ENCODE measurements at places on chromosomes 1 and 21. TPM values are rescaled to one million over a fixed set of nuclear protein-coding genes. Genes with fewer than 3 reads are reported as not detected.

The ATP6V1G3 gene
- not detected for total RNA-seq

The SAMD13 gene
- 0.69 TPM for total RNA-seq

The ZSWIM5 gene
- 0.52 TPM for total RNA-seq

The JUN gene
- total RNA-seq = 43.1 TPM

The UBE2U gene
- total RNA-seq = not detected

The AADACL4 gene
- not detected for total RNA-seq

The SMYD2 gene
- 34.6 TPM for total RNA-seq

The AMPD1 gene
- not detected for total RNA-seq

The TMPRSS2 gene
- total RNA-seq = not detected

The SLFNL1 gene
- not detected for total RNA-seq

The CFAP141 gene
- not detected for total RNA-seq

The USP25 gene
- 11.6 TPM for total RNA-seq

The SLAMF9 gene
- total RNA-seq = 0.41 TPM

The CHI3L2 gene
- 0.40 TPM for total RNA-seq

The SERTAD4 gene
- 1.4 TPM for total RNA-seq

The LINGO4 gene
- total RNA-seq = not detected

The RBM11 gene
- total RNA-seq = not detected

The ZNF695 gene
- total RNA-seq = 3.4 TPM

The C1QTNF12 gene
- 1.7 TPM for total RNA-seq

The FMO1 gene
- not detected for total RNA-seq

The RLF gene
- 7.1 TPM for total RNA-seq

The VCAM1 gene
- total RNA-seq = 0.05 TPM

The MIXL1 gene
- total RNA-seq = not detected

The TBX15 gene
- total RNA-seq = 0.07 TPM

Data from A549 treated with DMSO at 1 μM for 4 hours (cell line).